ENCODE measurements at places on chromosomes 12 and 14.

DNA sequence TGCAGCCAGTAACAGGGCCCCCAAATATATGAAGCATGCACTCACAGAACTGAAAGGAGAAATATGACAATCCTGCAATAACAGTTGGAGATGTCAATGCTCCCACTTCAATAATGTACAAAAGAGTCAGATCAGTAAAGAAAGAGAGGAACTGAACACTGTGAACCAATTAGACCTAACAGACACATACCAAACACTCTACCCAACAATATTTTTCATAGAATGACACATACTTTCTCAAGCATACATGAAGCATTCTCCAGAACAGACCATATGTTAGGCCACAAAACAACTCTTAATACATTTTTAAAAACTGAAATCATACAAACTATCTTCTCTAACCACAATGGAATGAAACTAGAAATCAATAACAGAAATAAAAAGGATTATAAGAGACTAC lies 80.2 kb downstream of the ELK3 start:
- DNase-seq: no peak

DNA sequence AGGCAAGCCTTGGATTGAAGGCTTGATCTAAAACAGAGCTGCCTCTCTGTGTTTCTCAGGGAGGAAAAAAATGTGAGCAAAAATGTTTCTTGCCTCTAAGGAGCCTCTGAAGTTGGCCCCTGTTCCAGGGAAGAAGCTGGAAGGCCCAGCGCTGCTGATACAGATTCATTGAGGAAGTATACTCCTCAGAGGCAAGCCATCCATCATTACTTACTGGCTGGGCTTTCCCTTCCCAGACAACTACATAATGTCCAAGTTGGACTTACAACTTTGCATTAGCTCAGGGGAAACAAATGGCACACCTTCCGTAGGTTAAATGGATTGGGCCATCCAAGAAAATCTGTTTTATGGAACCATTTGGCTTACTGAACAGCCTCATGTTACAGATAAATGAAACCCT lies 263.7 kb upstream of the SEL1L start:
- DNase-seq: no peak

DNA sequence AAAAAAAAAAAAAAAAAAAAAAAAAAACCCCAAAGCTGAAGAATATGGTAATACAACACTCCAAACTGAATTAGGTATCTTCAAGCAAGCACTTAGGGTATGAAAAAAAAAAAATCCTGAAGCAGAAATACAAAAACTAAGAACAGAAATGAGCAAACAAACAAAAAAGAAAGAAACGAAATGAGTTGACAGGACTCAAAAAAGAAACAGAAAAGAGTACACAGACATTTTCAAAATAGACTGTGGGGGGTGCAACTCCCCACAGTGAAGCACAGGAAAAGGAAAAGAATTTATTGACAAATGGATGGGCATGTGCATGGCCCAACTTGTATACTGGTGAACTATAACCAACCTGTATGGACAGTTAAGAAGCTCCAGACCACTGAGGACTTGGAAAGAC lies 24.6 kb downstream of the RPS6KA5 start:
- no peak for DNase-seq

DNA sequence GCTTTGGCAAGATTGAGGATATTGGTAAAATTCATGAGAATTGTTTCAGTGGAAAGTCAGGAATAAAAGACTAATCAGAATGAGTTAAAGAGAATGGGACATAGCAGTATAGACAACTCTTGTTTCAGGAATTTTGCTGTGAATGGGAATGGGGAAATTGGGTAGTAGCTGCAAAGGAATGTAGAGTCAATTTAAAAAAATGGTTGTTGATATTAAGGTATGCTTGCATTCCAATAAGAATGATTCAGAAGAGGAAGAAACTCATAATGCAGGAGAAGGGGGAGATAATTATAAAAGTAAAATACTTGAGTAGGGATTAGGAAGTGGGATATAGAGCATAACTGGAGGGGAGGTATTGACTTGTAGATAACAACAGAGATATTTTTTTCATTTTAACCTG lies 40.7 kb downstream of the MNAT1 start:
- no peak for DNase-seq

- DNase-seq: no peak
Observed at GRCh38 chr12:101877806-101878242, 444 bp downstream of the DRAM1 start.

- DNase-seq: no peak
Observed at GRCh38 chr14:90784621-90785270, 31.5 kb downstream of the TTC7B start.

- DNase-seq: no peak
Observed at GRCh38 chr12:57229046-57229633, 371 bp upstream of the SHMT2 start.

DNA sequence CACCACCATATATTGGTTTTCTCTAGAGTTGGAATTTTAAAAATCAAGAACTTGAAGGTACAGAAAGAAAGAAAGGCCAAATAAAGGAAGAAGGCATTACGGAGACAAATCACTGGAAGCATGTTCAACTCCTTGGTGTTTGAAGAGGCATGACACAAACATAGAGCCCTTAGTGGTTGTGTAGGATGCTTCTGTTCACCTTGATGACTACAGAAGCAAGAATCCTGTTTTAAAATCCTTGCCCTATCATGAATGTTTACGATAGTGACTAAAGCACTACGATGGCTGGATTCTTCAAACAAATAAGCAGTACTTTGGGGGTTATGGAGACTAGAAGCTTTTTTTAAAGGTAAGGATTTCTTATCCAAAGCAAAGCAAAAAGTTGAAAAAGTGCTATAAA lies 10.3 kb upstream of the ISM2 start:
- no peak for DNase-seq

DNA sequence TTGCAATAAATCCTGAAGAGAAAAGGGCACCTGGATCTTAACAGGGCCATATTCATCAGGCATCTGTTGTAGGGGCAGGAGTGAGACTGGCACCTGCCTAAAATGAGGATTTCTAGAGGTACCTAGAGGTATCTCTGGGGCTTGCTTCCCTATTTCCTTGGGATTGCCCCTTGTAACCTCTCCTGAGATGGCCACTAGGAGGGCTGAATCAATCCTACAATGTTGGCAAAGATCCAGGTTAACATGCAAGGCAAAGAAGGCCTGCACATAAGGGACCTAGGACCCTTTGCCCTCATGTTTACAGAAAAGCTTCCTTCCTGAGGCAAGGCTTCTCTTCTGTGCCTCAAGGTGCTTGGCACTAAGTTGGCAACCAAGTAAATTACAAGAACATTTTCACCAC lies 25.8 kb upstream of the CLEC4E start:
- DNase-seq: no peak

DNA sequence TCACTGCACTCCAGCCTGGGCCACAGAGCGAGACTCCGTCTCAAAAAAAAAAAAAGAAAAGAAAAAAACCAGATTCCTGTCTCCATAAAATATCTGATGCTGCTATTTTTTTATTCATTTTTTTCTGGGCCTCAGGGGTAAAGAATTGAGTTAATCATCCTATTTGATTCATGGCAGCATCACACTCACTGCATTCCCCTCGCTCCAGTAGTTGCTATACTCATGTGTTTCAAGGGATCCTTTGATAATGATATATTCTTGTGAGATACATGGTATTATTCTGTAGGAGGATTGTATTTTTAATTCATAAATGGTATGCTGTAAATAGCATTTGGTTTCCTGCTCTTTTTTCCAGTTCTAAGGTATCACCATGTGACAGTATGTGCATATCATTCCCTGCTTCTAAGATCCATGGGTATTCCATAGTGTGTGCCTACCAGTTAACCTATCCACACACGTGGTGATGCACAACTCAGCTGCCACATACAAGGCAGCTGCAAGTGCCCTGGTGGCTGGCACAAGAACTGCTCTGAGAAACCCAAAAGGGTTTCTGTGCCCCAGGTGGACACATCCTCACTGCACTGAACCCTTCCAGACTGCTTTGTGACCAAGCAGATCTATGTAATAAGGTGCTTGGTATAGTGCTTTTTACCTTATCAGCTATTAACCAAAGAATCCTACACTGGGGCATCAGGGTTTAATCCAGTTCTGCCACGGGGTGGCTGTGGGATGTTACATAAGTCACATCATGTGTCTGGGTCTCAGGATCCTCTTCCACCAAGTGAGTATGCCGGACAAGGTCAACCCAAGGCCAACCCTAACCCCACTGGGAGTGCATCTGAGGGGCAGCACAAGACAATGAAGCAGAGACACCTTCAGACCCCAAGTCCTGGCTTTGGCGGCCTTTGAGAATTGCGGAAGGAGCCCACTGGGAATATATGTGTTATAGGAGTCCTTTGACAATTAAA lies 74.6 kb downstream of the ZFP36L1 start:
- no peak for DNase-seq

- DNase-seq: no peak
Observed at GRCh38 chr12:44245932-44246331, 410.1 kb downstream of the TMEM117 start.

- DNase-seq: no peak
Observed at GRCh38 chr14:25007832-25008231, 42.1 kb downstream of the STXBP6 start.

DNA sequence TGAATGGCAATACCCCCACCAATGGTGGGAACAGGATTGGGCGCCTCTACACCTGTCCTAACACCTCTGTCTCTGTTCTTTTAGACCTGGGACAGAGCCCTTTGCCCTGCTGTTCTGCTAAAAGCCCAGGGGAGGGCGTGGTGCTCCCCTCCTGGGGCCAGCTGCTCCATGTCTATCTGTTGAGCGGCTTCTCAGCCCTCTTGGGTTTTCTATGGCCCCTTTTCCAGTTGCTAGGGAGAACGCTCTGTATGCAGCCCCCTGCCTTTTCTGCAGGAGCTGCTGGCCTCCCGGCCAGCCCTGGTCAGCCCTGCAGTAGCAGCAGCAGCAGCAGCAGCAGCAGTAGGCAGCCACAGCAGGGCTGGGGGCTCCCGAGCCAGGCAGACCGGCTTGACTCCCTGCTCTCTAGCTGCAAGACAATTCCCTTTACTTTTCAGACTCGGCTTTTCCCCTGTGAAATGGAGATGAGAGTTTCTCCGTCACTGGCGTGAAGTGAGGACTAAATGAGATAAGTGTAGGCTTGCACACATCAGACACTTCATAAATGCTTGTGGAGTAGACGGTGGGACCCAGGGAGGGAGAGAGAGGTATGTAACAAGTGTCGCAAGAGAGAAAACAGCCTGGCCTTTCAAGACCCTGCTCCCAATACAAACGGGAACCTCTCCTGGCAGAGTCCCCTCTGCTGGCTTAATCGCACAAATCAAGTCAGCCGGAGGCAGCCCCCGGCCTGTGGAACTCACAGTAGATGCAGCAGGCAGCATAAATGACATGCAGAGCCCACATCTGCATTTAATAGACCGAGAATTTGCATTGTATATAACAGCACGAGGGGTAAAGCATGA lies 1.0 kb downstream of the RTL1 start:
- DNase-seq: no peak

DNA sequence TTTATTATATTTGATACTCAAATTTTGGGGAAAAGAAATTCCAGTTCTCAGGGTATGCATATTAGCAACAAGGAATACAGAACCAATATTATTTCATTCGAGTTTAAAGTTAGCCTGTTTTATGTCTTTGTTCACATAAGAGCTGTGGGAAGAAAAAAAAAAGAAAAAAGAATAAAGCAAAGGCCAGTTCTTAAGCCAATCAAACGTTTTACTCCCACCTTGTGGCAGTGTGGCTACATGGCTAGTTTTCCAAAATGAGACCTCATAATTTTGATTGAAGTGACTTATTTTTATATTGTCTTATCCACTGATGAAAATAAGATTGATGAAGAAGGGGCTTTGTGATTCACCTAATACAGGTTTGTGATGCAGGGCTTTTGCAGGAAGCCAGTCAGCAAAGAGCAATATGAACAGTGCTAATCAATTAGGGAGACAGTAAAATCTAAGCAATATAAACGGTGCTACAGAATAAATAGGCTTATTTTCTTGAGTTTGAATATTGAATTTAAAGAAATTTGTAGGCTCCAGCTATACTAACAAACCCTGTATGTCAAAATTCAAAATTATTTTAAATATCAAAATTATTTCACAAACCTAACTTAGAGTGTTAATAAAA lies 624.1 kb upstream of the FOXG1 start:
- no peak for DNase-seq

DNA sequence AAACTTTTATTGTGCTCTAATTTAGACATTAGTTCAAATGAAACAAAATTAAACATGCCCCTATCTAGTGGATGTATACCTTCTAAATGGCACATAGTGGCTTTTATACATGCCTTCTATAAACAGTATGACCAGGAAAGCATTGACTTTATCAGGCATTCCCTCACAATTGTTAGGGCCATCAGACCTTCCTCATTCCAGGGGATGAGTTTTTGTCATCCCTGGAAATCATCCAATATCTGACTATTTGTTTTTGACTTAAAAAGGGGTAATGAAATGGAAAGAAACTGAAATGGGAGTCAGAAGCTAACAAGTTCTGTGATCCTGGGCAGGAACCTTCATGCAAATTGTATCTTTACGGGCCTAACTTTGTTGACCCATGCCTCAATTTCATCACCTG lies 58.0 kb downstream of the BICDL1 start:
- no peak for DNase-seq

DNA sequence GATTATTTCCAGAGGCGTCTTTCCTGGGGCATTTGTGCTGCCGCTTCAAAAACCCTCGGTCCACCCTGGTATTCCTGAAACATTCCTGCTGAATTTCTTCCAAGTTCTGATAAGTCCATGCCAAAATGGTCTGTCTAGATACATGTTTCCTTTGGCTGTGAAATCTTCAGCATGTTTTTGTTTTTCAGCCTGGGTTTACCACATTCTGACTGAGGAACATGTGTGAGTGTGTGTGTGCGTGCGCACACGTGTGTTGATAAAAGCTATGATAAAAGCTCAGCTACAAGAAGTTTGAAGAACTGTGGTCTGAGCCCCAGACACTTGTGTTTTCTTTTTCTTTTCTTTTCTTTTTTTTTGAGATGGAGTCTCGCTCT lies 22.4 kb downstream of the ANKRD9 start:
- no peak for DNase-seq

- DNase-seq: no peak
Observed at GRCh38 chr14:29955087-29955486, 27.4 kb upstream of the PRKD1 start.

- DNase-seq: no peak
Observed at GRCh38 chr12:2125651-2126522, 73.1 kb downstream of the CACNA1C start.

DNA sequence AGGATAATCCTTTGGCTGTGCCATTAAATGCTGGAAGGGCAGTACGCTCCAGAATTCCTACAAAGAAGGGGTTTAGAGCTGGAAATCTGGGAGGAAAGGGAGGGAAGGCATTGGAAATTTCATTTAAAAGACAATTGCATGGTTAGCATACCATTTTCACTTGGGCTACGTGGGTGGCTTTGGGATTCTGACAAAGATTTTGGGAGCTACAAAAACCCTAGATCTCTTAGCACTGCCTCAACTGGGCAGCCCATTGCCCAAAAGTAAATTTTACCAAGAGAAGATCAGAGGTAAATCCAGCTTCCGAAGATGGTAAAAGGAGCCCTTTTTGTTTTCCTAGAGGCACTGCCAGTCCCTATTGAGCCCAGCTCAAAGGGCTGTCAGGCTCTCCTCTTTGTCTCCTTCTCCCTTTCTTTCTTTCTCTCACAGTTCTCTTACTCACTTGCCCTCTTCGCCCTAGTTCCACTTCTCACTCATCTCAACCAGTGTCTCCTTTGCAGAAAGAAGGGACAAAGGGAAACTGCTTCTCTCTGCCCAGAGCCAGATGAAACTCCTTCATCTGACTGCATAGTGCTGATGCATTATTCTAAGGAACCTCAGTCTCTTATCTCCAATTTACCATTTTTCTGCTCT lies 125.4 kb upstream of the PLEKHA5 start:
- DNase-seq: no peak

- no peak for DNase-seq
Observed at GRCh38 chr12:96988919-96989318, 81.9 kb downstream of the NEDD1 start.

- no peak for DNase-seq
Observed at GRCh38 chr12:14454098-14454907, 88.8 kb downstream of the ATF7IP start.
